Esophagus squamous epithelium (tissue), 5 donors: ENCODE measurements at places on chromosomes 1 and 21.

DNA sequence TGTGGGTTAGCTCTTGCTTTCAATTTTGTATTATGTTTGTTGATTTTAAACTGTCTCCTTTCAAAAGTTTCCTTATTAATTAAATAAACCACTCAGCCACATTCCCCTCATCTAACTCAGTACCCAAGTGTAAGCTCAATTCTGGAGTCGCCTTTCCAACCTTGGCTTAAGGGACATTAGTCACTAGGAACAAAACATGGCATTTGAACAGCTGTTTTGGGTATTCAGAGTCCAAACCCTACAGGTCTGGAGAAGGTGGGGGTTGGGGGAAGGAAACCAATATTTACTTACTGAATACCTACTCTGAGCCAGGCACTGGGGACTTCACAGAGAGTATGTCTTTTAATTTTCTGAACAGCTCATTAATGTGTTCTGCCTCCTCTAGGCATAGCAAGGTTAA, 117.2 kb upstream of the JUN start:
- no peak for DNase-seq

DNA sequence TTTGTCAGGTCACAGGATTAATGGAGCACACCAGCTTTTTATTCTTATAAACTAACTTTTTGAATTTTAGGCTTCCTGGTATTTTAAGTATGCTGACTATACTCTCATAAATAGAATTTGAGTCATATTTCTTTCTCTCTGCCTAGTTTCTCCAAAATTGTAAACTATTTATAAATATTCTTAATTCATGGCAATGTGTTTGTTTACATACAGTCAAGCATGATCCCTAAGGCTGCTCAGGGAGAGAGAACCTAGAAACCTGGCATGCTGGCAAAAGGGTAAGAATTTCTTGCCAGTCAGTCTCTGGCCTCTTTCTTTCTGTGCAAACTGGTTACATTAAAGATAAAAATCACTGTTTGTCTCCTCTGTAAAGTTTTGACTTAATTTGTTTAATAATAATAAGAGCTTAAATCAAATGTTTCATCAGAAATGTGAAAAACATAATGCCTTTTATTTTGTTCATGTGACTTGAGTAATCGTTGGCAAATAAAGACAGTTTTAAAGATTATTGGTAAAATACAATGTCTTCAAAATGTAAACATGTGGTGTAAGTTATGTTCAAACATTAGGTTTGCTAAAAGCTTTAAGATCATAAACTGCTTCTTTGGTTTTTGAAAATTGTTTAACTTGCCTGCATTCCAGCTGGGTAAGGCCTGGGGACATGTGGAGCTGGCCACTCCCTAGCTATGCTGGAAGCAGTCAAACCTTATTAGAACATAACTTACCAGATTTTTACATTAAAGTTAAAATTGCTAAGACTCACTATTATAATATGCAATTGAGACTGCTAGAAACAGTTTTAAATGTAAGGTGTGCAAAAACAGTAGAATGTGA, 1401.7 kb downstream of the NCAM2 start:
- no peak for DNase-seq

GRCh38 chr1:199287647-199288046, 648.8 kb downstream of the PTPRC start:
- DNase-seq, result no peak

- no peak for DNase-seq
Measured at GRCh38 chr1:23196627-23197328, 20.5 kb downstream of the HTR1D start.

DNA sequence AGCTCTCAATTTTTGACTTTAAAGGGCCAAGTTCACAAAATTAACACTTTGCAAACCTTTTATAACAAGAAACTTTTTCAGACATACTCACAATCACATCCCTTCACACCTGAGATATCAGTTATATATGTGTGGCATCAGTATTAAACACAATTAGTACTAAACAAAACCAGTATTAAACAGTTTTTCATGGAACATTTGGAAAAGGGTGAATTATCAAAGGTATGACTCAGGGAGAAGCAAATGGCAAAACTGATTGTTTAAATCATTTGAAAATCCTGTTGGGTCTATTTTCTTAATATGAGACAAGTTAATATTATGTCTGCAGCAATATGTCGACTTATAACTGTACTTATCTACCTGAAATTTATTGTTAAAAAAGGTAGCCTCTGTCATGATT, 587.3 kb downstream of the NEGR1 start:
- DNase-seq, result no peak

- DNase-seq, result no peak
Measured at GRCh38 chr1:223776075-223776814, 63.9 kb downstream of the CAPN2 start.
